ENCODE measurements at places on chromosomes 6 and 20. TPM values are rescaled to one million over a fixed set of nuclear protein-coding genes. Genes with fewer than 3 reads are reported as not detected.

Gene MYBL2
- 2.1 TPM for total RNA-seq

Gene CPXM1
- total RNA-seq: 5.1 TPM

- H3K4me1 ChIP-seq: no peaks in the 10 kb centered on the region
- no peak overlapping the region for H3K4me3 ChIP-seq
- H3K27me3 ChIP-seq: no peaks in the 10 kb centered on the region
- no peaks in the 10 kb centered on the region for H3K36me3 ChIP-seq
Measured at GRCh38 chr20:24590178-24590982, 121.0 kb downstream of the SYNDIG1 start.

- H3K4me1 ChIP-seq: no peaks in the 10 kb centered on the region
- H3K27ac ChIP-seq: no peak overlapping the region
- no peak for DNase-seq
- H3K27me3 ChIP-seq: no peaks in the 10 kb centered on the region
Measured at GRCh38 chr6:77474286-77474956, 11.1 kb upstream of the HTR1B start.

DNA sequence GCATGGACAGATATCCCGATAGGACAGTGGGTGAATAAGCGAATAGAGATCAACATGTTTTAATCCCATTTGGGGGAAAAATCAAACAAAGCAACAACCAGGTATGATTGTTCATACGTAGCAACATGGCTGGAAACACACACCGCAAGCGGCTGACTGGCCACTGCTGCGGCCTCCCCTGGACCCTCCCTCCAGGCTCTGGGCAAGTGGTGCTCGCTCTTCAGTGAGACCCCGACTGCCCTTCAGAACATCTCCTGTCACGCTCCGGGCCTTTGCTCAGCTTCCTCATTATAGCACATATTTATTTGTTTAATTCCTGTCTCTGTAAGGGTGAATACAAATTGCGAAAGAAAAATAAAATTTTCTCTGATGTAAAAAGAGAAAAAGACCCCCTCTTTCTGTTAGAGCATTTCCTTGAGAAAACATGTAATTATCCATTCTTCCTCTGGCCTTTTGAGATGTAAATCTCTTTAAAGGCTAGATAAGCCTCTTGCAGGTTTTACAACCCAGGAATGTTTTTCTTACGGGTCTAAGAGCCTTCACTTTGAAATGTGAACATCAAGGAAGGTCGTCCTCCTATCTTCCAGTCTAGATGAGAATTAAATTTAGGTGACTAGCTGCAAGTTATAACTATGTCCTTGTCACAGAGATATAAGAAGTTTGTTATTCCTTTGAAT lies 11.0 kb upstream of the FAM210B start:
- peaks cover 6% of the 10 kb centered on the region for H3K27me3 ChIP-seq
- no peak overlapping the region for H3K27ac ChIP-seq
- DNase-seq: no peak

DNA sequence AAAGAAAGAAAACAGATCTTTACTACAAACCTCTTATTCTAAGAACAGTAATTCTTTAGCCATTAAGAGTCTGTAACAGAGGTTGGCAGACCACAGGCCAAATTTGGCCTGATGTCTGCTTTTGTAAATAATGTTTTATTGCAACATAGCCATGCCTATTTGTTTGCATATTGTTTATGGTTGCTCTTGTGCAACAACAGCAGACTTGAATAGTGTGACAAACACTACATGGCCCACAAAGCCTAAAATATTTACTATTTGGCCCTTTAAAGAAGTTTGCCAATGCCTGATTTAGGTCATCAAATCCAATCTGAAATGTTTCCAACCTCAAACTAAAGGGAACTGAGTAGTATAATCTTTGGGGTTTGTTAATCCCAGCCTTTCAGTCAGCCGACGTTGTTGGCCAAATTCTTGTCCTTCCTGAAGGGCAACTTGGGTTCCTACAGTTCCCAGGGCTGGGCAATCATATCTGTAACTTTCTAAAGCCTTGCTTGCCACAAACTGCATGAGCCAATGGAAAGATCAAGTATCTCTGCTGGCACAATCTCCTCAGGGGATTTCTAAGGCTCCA lies 33.9 kb upstream of the TBC1D20 start:
- peaks cover 15% of the 10 kb centered on the region for H3K4me1 ChIP-seq
- no peaks in the 10 kb centered on the region for H3K27me3 ChIP-seq
- DNase-seq: peak; percentile 66
- H3K27ac ChIP-seq: no peak overlapping the region

DNA sequence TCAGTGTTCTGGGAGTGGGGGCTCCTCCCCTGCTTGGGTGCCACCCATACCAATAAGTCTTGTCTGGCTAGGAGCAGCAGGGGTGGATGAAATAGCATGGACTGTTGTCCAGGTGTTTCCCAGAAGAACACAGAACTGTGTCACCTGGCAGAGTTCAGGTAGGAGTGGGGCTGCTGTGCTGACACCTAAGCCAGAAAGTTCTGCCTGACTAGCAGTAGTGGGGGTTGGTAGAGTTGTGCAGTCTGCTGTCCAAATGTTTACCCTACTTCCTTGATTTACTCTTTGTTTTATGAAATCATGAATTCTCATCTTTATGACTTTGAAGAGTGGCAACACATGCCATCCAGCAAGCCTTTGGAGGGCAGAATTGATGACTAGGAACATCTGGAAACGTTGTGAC lies 27.3 kb upstream of the SLC35B3 start:
- no peak overlapping the region for H3K4me3 ChIP-seq
- no peaks in the 10 kb centered on the region for H3K4me1 ChIP-seq
- no peak overlapping the region for H3K27ac ChIP-seq

Measured in lung (tissue), 17 donors.